Stimulated activated CD8-positive, alpha-beta memory T cell treated with anti-CD3 and anti-CD28 coated beads, Interleukin-15, amount 100 ng/mL, for 24 hours (primary cell): ENCODE measurements at places on chromosomes 13 and 19.

GRCh38 chr13:111904701-111905608 lies 162.0 kb upstream of the SOX1 start:
- DNase-seq = no peak

GRCh38 chr13:91351980-91352379 lies 4.5 kb downstream of the MIR17HG start:
- no peak for DNase-seq

DNA sequence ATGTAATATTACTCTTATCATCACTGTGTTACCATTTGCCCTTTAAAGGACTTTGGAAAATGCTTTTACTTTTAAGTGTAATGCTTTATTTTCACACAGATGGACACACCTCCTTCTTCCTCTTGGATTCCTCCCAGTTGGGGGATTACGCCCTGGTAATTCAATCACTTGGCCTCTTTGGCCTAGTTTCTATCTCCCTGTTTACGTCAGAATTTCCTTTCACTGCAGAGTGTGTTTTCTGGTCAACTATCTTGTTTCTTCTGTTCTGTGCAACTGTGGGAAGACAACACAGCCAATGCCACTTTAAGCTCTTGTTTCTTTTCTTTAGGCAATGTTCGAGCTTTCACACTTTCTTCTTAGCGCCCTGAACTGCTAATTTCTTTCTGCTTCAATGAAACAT lies 257.3 kb upstream of the MAB21L1 start:
- DNase-seq = no peak

GRCh38 chr19:2969104-2969504 lies 8.3 kb upstream of the TLE6 start:
- DNase-seq = no peak

DNA sequence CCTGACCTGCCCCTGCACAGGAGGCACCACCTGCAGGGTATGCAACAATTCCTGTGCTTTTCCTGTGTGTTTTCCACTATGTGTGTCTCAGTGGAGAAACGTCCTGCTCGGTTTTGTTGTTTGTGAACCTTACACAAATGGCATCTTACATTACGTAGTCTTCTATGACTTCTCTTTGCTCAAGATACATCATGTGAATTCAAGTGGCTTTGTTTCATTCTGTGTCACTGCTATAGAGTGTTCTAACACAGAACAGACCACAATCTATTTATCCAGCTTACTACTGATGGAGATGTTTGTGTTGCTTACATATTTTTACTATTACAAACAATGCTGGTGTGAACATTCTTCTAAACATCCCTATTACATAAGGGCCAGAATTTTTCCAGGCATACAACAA lies 97.7 kb downstream of the ANKRD10 start:
- DNase-seq = no peak

- no peak for DNase-seq
Measured at GRCh38 chr19:5814852-5815246, 10.0 kb downstream of the NRTN start.

- DNase-seq = no peak
Measured at GRCh38 chr19:963486-963951, 20.6 kb upstream of the WDR18 start.

- no peak for DNase-seq
Measured at GRCh38 chr19:33435706-33436359, 62.3 kb downstream of the CEBPG start.

- no peak for DNase-seq
Measured at GRCh38 chr13:110405597-110406450, 98.7 kb downstream of the COL4A2 start.
